Esophagus squamous epithelium (tissue), 5 donors: ENCODE measurements at places on chromosomes 13 and 19.

- no peaks in the 10 kb centered on the region for H3K4me1 ChIP-seq
- no peak for DNase-seq
- H3K36me3 ChIP-seq: no peaks in the 10 kb centered on the region
- no peaks in the 10 kb centered on the region for H3K27me3 ChIP-seq
- no peak overlapping the region for H3K4me3 ChIP-seq
These were observed 553.5 kb downstream of the MYO16 start for GRCh38 chr13:109182777-109183465.

- H3K36me3 ChIP-seq: no peaks in the 10 kb centered on the region
- no peak overlapping the region for H3K27ac ChIP-seq
- DNase-seq: no peak
- no peak overlapping the region for H3K4me3 ChIP-seq
These were observed 25.0 kb downstream of the ENOX1 start for GRCh38 chr13:43761616-43762315.

DNA sequence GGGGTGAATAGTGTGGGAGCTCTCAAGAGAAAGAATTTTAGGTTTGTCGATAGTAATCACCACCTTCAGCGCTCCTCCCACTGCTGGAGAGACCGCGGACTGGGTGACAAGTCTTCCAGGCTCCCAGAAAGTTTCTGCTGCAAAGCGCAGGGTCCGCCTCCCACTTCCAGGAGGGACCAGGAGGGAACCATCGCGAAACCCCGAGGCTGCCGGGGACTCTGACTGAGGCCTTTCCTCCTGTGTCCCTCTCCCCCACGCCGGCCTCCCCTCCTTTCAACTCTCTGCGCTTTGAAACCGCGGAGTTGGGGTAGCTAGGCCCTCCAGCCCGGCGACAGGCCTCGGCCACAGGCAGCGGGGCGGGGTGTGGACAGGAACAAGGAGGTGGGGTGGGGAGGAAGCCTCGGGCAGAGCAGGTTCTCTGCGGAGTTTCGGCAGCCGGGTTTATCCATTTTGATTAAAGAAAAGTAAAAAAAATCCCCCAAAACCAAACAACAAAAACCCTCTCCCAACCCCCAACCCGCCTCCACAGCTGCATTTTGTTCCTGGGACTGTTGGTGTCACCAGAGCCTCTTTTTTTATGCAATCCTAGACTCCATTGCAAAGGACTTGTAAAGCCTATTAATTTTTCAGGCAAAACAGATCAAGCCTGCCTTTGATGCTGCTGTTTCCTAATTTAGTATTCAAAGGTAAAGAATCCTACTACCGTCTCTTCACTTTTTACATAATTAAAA is 157.2 kb downstream of the TM9SF2 start:
- H3K36me3 ChIP-seq: no peaks in the 10 kb centered on the region
- H3K4me1 ChIP-seq: peaks cover 37% of the 10 kb centered on the region
- peak overlapping the region; percentile 63 for H3K4me3 ChIP-seq
- H3K27me3 ChIP-seq: no peaks in the 10 kb centered on the region
- H3K27ac ChIP-seq: peak overlapping the region; percentile 84

DNA sequence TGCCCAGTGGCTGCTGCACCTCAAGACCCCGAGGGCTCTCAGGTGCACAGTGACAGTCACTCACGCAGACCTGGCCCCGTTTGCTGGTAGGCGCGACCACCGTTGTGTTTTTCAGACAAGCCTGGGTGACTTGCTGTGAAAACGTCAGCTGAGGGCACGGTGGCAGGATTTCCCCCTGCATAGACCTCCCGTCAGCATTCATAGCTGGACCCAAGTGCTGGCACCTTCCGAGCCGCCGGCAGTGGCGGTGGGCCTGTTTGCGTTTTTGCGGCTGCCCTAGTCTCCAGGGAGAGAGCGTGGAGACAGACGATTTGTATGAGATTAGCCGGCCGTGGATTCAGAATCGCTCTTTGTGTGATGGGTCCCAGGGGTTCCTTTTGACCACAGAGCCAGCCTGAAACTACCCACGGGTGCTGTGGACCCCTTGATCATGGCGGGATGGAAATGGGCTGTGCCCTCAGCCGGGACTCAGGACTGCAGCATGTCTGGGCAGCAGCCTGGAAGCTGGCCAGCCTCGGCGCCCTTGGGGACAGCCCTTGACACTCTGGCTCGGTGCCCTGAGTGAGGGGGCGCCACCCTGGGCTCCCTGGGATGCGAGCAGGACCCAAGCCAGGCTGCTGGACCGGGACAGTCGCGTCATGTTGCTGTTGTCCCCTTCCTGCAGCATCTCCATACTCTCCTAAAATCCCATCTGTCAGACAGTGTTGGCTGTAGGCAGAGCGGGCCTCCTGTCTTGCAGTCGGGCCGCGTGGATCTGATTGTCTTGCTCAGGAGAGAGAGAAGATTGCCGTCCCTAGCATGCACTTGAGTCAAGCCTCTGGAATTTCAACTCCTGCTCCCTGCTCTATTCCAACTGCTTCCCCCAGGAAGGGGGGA is 8.6 kb downstream of the KDM4B start:
- peak overlapping the region; percentile 25 for H3K4me3 ChIP-seq
- H3K4me1 ChIP-seq: peaks cover 29% of the 10 kb centered on the region
- no peak for DNase-seq
- H3K27ac ChIP-seq: peak overlapping the region; percentile 83

DNA sequence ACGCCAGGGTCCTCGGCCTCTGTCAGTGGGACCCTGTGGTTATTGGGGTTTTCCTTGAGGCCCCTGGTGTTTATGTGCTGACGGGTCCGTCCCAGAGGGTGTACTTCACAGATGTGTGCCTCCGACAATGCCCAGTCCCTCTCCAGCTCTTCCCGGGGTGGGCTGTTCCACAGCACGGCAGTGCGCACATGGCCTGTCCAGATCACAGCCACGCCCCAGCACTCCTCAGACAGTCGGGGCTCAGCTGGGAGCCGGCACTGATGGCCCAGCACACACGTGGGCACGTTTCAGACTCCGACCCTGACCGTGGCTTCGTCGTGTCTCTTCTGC is 16.9 kb upstream of the F7 start:
- no peaks in the 10 kb centered on the region for H3K27me3 ChIP-seq
- no peak overlapping the region for H3K4me3 ChIP-seq
- no peak for DNase-seq
- H3K4me1 ChIP-seq: no peaks in the 10 kb centered on the region
- peaks cover 65% of the 10 kb centered on the region for H3K36me3 ChIP-seq
- H3K27ac ChIP-seq: no peak overlapping the region

DNA sequence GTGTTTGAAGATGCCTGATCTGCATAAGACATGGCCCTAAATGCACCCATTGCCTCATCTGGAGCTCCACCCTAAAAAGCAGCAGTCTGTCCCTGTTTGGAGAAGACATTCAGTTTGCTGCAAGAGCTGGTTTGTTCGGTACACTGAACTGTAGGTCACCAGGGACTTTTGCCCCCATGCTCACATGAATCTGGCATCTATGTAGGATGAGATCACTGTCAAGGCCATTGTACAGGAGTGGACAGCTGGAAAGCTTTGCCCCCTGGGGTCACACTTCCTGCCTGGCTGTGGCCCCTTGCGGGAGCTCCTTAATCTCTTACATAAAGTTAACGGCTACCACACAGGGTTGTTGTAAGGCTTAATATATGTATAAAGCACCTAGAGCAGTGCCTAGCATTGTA is 73.0 kb downstream of the IPO5 start:
- DNase-seq: no peak
- no peak overlapping the region for H3K27ac ChIP-seq
- H3K27me3 ChIP-seq: no peaks in the 10 kb centered on the region
- H3K4me3 ChIP-seq: no peak overlapping the region

- H3K4me1 ChIP-seq: peaks cover 30% of the 10 kb centered on the region
- no peaks in the 10 kb centered on the region for H3K36me3 ChIP-seq
- no peak overlapping the region for H3K4me3 ChIP-seq
- H3K27me3 ChIP-seq: no peaks in the 10 kb centered on the region
- no peak overlapping the region for H3K27ac ChIP-seq
- no peak for DNase-seq
These were observed 182.2 kb downstream of the FOXO1 start for GRCh38 chr13:40484101-40484800.

GRCh38 chr13:114077099-114077932 is 55.1 kb downstream of the RASA3 start:
- H3K27me3 ChIP-seq: peaks cover 58% of the 10 kb centered on the region
- peak overlapping the region; percentile 78 for H3K27ac ChIP-seq
- peaks cover 14% of the 10 kb centered on the region for H3K4me1 ChIP-seq
- no peak overlapping the region for H3K4me3 ChIP-seq

DNA sequence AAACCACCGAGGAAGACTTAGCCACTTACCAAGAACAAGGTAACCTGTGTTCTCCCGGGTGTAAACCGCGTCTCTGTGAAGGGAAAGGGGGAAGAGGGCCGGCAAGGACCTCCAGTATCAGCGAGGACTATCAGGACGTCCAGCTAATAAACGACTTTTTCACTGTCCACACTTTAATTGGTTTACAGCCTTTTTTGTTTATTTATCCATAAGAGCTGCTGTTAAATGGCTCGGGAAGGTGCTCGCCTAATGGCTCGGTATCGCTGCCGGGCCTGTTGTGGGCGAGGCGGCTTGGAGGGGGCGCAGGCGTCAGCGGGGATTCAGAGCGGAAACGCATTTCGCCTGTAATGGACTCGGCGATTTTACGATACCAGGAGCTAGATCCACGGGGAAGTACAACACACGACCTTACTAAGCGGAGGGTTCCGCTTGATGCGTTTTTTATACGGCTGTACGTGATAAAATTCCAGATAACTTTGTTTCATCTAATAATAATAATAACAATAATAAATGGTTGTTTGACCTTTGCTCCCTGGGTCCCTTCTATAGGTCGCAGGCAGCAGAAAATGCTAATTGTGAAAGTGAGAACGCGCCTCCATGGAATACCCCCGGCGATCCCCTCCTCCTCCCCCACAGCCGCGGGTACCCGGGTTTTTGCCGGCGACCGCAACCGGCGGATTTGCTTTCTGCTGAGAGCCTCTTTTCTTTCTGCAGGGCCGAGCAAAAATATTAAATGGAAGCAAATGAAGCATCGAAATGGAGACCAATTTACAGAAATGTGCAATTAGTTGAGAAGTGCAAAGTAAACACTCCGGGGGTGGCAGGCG is 2.5 kb upstream of the PDX1 start:
- H3K4me1 ChIP-seq: peaks cover 53% of the 10 kb centered on the region
- no peak overlapping the region for H3K4me3 ChIP-seq
- H3K27ac ChIP-seq: no peak overlapping the region
- no peaks in the 10 kb centered on the region for H3K36me3 ChIP-seq
- no peak for DNase-seq

DNA sequence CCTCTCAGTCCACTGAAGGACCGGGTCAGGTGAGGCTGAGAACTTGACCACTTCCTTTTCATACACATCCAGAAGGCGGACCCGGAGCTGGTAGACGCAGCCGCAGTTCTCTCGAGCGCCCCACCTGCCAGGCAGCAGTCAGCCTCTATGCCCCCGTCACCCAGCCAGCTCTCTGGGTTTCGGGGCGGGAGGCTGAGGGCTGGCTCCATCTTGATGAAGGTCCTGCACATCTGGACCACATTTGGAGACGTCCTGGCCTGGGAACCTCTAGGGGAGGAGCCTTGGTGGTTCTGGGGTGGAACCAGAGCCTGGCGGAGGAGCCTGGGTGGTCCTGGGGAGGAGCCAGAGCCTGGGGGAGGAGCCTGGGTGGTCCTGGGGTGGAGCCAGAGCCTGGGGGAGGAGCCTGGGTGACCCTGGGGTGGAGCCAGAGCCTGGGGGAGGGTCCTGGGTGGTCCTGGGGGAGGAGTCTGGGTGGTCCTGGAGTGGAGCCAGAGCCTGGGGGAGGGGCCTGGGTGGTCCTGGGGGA is 14.3 kb downstream of the MRPS12 start:
- no peaks in the 10 kb centered on the region for H3K36me3 ChIP-seq
- H3K4me3 ChIP-seq: no peak overlapping the region
- peaks cover 5% of the 10 kb centered on the region for H3K4me1 ChIP-seq
- no peak overlapping the region for H3K27ac ChIP-seq
- DNase-seq: no peak

GRCh38 chr19:13104360-13104847 is 1.7 kb upstream of the LYL1 start:
- DNase-seq: peak; percentile 57
- peak overlapping the region; percentile 38 for H3K4me3 ChIP-seq
- peaks cover 57% of the 10 kb centered on the region for H3K4me1 ChIP-seq
- H3K27ac ChIP-seq: peak overlapping the region; percentile 85
- H3K27me3 ChIP-seq: no peaks in the 10 kb centered on the region
